Bronchus fibroblast of lung (primary cell): ENCODE measurements at places on chromosomes 7 and 10. TPM values are rescaled to one million over a fixed set of nuclear protein-coding genes. Genes with fewer than 3 reads are reported as not detected.

Gene KIF11
- total RNA-seq, result 32.9 and 37.5 TPM in 2 replicates

Gene GNG11
- total RNA-seq, result 15.8 and 19.3 TPM in 2 replicates

Gene CPED1
- 30.4 and 32.4 TPM in 2 replicates for total RNA-seq

Gene MNX1
- 0.17 TPM in 1 of 2 replicates, not detected in the other for total RNA-seq

Gene ANKRD30A
- not detected in 2 replicates for total RNA-seq

Gene ARHGEF35
- total RNA-seq, result 0.84 and 0.89 TPM in 2 replicates

Gene CTNNA3
- not detected in 2 replicates for total RNA-seq

Gene TAS2R41
- total RNA-seq, result not detected in 2 replicates
